Activated CD8-positive, alpha-beta T cell treated with anti-CD3 and anti-CD28 coated beads, Interleukin-2, amount 10 ng/mL, durations not matched to agents 7 days and 5 days (primary cell): ENCODE measurements at places on chromosomes 6 and 20. TPM values are rescaled to one million over a fixed set of nuclear protein-coding genes. Genes with fewer than 3 reads are reported as not detected.

DNA sequence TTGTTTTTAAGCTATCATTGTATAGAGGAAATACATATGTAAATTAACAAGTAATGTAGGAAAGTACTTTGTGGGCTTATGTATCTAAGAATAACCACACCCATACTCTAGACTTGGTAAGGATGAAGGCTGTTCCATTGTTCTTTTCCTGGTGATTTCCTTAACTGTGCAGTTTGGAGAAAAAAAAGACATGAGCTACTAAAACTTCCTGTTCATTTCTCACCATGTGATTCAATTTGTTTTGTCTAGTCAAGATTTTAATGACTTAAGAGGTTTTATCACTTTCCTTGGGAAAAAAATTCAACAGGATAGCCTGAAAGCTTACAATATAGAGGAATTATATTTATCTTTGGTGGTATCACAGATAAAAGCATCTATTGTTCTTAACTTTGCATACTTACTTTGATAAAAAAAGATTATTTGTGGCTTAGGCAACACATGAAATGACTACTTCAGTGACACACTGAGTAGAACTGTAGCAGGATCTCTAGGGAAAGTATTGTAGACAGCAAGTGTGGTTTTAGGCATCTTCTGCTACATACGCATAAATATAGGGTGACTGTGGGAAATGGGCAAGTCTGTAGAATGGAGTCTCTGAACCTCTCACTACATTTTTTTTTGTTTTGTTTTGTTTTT is 80.3 kb downstream of the GJA1 start:
- H3K4me3 ChIP-seq = no peak overlapping the region
- no peaks in the 10 kb centered on the region for H3K27me3 ChIP-seq
- H3K36me3 ChIP-seq = no peaks in the 10 kb centered on the region

- H3K36me3 ChIP-seq = no peaks in the 10 kb centered on the region
- DNase-seq = no peak
- H3K4me1 ChIP-seq = peaks cover 5% of the 10 kb centered on the region
- peaks cover 15% of the 10 kb centered on the region for H3K27me3 ChIP-seq
These were observed 70.1 kb upstream of the LOC128125822 start for GRCh38 chr6:63502156-63502555.

DNA sequence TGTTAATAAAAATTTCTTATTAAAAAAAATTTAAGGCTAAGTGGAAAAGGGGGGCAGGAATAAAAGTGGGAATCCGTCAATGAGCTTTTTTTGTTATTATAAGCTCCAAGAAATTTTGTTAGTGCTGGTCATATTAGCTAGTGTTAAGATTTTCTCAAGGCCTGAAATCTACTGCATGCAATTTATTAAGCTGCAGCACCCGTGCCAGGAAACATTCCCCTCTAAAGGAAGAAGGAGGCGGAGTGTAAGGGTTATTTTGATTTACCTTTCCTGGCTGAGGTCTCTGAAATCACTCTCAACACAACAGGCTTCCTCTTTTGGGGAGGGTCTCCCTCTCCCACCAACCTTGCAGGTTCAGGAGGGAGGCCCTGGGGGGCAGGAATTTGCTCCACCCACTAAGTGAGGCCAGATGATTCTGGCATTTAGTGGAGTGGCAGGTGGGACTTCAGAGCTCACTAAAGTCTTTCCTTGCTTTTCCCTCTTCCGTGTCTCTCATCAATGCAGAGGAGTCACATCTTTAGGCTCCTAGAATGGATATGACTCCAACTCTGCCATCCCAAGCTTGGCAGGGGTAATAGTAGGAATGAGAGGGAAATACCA is 168.8 kb downstream of the BCAS1 start:
- peaks cover 69% of the 10 kb centered on the region for H3K4me1 ChIP-seq
- H3K27ac ChIP-seq = no peak overlapping the region

The C6orf52 gene
- 2.9 TPM for total RNA-seq

The ERVFRD-1 gene
- not detected for total RNA-seq

- H3K4me3 ChIP-seq = no peak overlapping the region
- H3K4me1 ChIP-seq = no peaks in the 10 kb centered on the region
- H3K27me3 ChIP-seq = no peaks in the 10 kb centered on the region
- DNase-seq = no peak
- no peak overlapping the region for H3K27ac ChIP-seq
These were observed 459.5 kb downstream of the EPM2A start for GRCh38 chr6:145275787-145276186.

DNA sequence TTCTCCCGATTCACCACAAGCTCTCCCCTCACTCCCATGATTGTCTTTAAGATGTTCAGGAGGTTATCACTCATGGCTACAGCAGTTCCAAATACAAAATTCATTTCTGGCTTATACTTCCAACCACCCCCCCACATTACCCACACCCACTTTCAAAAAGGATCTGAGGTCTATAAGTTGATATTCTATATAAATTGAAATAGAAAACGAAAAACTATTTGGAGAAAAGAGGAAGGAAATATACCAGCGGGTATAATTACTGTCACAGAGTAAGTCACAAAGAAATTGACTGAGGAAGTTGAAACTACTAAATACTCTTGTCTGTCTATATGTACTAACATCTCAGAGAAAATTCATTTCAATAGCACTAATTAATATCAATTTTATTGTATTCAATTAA is 112.7 kb upstream of the TNFAIP3 start:
- H3K36me3 ChIP-seq = no peaks in the 10 kb centered on the region
- H3K27me3 ChIP-seq = peaks cover 2% of the 10 kb centered on the region
- no peak overlapping the region for H3K4me3 ChIP-seq
- no peak for DNase-seq
- no peak overlapping the region for H3K27ac ChIP-seq
- H3K4me1 ChIP-seq = peaks cover 16% of the 10 kb centered on the region

The ENPP4 gene
- 4.9 TPM for total RNA-seq

DNA sequence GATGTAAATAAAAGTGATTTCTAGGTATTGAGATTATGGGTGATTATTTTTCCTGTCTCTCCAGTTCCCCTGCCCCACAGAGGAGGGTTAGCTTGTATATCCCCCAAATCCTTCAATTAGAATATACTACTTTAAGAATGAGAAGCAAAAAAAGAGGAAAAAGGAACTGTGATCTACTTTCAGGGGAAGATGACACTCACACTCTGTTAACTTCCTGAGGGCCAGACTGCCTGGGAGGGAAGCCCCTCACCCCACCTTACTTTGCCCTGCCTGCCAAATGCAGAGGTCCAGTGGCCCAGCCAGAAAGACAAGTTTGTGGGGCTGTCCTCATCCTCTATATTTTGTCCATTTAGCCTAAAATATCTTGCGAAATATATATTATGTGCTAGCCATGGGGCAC is 9.2 kb upstream of the LY86 start:
- H3K36me3 ChIP-seq = peaks cover 19% of the 10 kb centered on the region
- H3K4me1 ChIP-seq = peaks cover 18% of the 10 kb centered on the region
- H3K27me3 ChIP-seq = peaks cover 3% of the 10 kb centered on the region
- H3K4me3 ChIP-seq = no peak overlapping the region
- DNase-seq = no peak

- no peaks in the 10 kb centered on the region for H3K27me3 ChIP-seq
- DNase-seq = no peak
- H3K4me3 ChIP-seq = no peak overlapping the region
- H3K4me1 ChIP-seq = peaks cover 3% of the 10 kb centered on the region
These were observed 15.2 kb downstream of the NPEPL1 start for GRCh38 chr20:58707770-58708169.

GRCh38 chr6:2959909-2960719 is 11.3 kb downstream of the SERPINB6 start:
- no peak for DNase-seq
- peaks cover 10% of the 10 kb centered on the region for H3K4me1 ChIP-seq
- no peak overlapping the region for H3K27ac ChIP-seq

- H3K27ac ChIP-seq = no peak overlapping the region
- H3K4me1 ChIP-seq = no peaks in the 10 kb centered on the region
- no peaks in the 10 kb centered on the region for H3K36me3 ChIP-seq
- no peak for DNase-seq
These were observed 395.1 kb upstream of the SASH1 start for GRCh38 chr6:147947521-147947920.

The PACRG gene
- total RNA-seq = not detected

- no peak for DNase-seq
- H3K36me3 ChIP-seq = no peaks in the 10 kb centered on the region
- no peak overlapping the region for H3K4me3 ChIP-seq
- no peaks in the 10 kb centered on the region for H3K27me3 ChIP-seq
- no peak overlapping the region for H3K27ac ChIP-seq
These were observed 206.5 kb upstream of the EYA4 start for GRCh38 chr6:133034509-133035206.

- H3K4me3 ChIP-seq = no peak overlapping the region
- no peaks in the 10 kb centered on the region for H3K27me3 ChIP-seq
- no peak overlapping the region for H3K27ac ChIP-seq
- DNase-seq = no peak
- no peaks in the 10 kb centered on the region for H3K4me1 ChIP-seq
These were observed 704.2 kb upstream of the MAP3K7 start for GRCh38 chr6:91291071-91291470.

DNA sequence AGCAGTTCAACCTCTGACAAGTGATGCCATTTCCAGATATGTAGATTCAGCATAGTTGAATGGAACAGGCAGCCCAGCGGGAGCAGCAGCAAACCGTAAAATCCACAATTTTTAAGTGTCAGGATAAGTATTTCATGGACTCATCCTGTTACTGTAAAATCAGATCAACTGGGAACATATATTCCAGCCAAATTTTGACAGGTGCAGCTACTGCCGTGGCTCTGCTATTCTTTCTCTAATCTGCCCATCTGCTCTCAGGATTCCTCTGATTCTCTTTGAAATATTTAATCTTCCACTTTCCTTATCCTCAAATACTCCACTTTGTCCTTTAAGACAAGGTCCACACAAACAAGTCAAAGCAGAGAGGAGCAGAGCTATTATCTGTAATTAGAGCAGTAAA is 245.4 kb upstream of the ASCC3 start:
- no peaks in the 10 kb centered on the region for H3K4me1 ChIP-seq
- H3K36me3 ChIP-seq = no peaks in the 10 kb centered on the region
- DNase-seq = no peak
- no peak overlapping the region for H3K4me3 ChIP-seq
- H3K27ac ChIP-seq = no peak overlapping the region

The GFRA4 gene
- total RNA-seq = not detected

GRCh38 chr6:162625846-162626540 is 101.6 kb downstream of the PRKN start:
- H3K4me3 ChIP-seq = no peak overlapping the region
- no peak overlapping the region for H3K27ac ChIP-seq
- no peak for DNase-seq
- H3K27me3 ChIP-seq = no peaks in the 10 kb centered on the region
- peaks cover 4% of the 10 kb centered on the region for H3K4me1 ChIP-seq
- no peaks in the 10 kb centered on the region for H3K36me3 ChIP-seq

The OPN5 gene
- total RNA-seq = not detected

DNA sequence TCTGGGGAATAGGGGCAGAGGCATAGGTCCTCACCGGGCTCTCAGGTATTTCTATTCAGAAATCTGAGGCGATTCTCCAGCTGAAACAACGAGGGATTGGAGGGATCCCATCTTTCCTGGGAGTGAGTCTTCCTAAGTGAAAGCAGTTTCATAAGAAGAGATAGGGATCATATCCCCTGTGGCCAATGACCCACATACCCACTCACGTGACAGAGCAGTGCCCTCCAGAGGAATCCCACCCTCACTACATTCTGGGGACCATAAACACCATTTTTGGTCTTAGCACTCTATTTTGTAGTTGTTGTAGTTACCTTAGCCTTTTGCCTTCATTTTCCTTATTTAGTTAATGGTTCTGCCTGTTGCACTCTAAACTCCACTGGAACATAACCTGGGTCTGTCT is 121.1 kb downstream of the GPR63 start:
- H3K27ac ChIP-seq = no peak overlapping the region
- H3K4me3 ChIP-seq = no peak overlapping the region
- no peak for DNase-seq
- H3K4me1 ChIP-seq = no peaks in the 10 kb centered on the region
- H3K36me3 ChIP-seq = no peaks in the 10 kb centered on the region
- H3K27me3 ChIP-seq = no peaks in the 10 kb centered on the region

GRCh38 chr6:42339991-42340401 is 111.7 kb downstream of the TRERF1 start:
- H3K27ac ChIP-seq = peak overlapping the region; percentile 16
- peaks cover 29% of the 10 kb centered on the region for H3K36me3 ChIP-seq
- no peaks in the 10 kb centered on the region for H3K27me3 ChIP-seq
- no peak for DNase-seq
- H3K4me1 ChIP-seq = peaks cover 62% of the 10 kb centered on the region

DNA sequence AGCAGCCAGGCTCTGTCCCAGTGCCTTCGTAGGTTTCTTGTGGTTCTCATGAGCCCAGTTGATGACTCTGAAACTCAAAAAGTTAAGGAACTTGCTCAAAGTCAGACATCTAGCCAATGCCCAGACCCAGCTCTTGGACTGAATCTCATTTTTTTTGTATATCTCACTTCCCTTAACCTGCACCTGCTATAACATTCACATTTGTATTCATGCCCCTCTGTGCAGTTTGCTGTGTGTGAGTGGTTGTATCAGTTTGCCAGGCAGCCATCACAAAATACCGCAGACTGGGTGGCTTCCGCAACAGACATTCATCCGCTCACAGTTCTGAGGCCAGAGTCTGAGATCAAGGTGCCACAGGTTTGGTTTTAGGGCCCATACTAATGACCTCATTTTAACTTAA is 49.9 kb downstream of the IPCEF1 start:
- no peak overlapping the region for H3K4me3 ChIP-seq
- H3K27me3 ChIP-seq = peaks cover 5% of the 10 kb centered on the region
- DNase-seq = no peak
- H3K4me1 ChIP-seq = peaks cover 12% of the 10 kb centered on the region
- H3K27ac ChIP-seq = no peak overlapping the region

The CALHM4 gene
- not detected for total RNA-seq

GRCh38 chr20:34311118-34312023 is 8.2 kb upstream of the AHCY start:
- peak overlapping the region; percentile 18 for H3K4me3 ChIP-seq
- peaks cover 24% of the 10 kb centered on the region for H3K27me3 ChIP-seq
- peaks cover 21% of the 10 kb centered on the region for H3K4me1 ChIP-seq
- H3K36me3 ChIP-seq = no peaks in the 10 kb centered on the region

GRCh38 chr6:148471624-148472159 is 129.1 kb downstream of the SASH1 start:
- no peaks in the 10 kb centered on the region for H3K36me3 ChIP-seq
- no peaks in the 10 kb centered on the region for H3K4me1 ChIP-seq
- no peak for DNase-seq
- peaks cover 6% of the 10 kb centered on the region for H3K27me3 ChIP-seq
- no peak overlapping the region for H3K27ac ChIP-seq

DNA sequence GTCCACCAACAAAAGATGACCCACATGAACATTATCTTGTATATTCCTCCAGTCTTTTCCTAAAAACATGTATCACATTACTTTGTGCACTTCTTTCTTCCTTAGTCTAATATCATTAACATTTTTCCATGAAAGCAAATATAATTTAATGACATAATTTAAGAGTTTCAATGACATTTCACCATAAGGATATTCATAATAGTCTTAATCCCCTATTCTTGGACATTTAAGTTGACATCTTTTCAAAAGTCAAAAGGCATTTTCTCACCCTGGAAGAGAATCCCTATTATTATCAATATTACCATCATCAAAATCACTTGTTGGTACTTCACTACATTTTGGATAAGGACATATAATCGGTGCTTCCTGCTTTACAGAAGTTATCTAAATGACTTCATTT is 31.3 kb downstream of the EPHA7 start:
- H3K27ac ChIP-seq = no peak overlapping the region
- H3K4me1 ChIP-seq = no peaks in the 10 kb centered on the region
- H3K36me3 ChIP-seq = no peaks in the 10 kb centered on the region
- no peak for DNase-seq

GRCh38 chr6:107079429-107079828 is 35.9 kb downstream of the BEND3 start:
- no peak overlapping the region for H3K27ac ChIP-seq
- no peaks in the 10 kb centered on the region for H3K4me1 ChIP-seq
- H3K36me3 ChIP-seq = peaks cover 7% of the 10 kb centered on the region
- no peak overlapping the region for H3K4me3 ChIP-seq

The OPRM1 gene
- not detected for total RNA-seq

The PAX1 gene
- not detected for total RNA-seq

The NCOA3 gene
- total RNA-seq = 60.1 TPM

The ULBP2 gene
- 0.60 TPM for total RNA-seq
